ENCODE measurements at places on chromosomes 1 and 21. TPM values are rescaled to one million over a fixed set of nuclear protein-coding genes. Genes with fewer than 3 reads are reported as not detected.

The CNKSR1 gene
- 47.7 TPM for total RNA-seq

The SPATA46 gene
- not detected for total RNA-seq

GRCh38 chr1:203207751-203208150 lies 21.2 kb upstream of the CHI3L1 start:
- H3K27ac ChIP-seq: no peak overlapping the region
- no peak overlapping the region for H3K4me3 ChIP-seq
- H3K4me1 ChIP-seq: no peaks in the 10 kb centered on the region
- H3K36me3 ChIP-seq: no peaks in the 10 kb centered on the region

DNA sequence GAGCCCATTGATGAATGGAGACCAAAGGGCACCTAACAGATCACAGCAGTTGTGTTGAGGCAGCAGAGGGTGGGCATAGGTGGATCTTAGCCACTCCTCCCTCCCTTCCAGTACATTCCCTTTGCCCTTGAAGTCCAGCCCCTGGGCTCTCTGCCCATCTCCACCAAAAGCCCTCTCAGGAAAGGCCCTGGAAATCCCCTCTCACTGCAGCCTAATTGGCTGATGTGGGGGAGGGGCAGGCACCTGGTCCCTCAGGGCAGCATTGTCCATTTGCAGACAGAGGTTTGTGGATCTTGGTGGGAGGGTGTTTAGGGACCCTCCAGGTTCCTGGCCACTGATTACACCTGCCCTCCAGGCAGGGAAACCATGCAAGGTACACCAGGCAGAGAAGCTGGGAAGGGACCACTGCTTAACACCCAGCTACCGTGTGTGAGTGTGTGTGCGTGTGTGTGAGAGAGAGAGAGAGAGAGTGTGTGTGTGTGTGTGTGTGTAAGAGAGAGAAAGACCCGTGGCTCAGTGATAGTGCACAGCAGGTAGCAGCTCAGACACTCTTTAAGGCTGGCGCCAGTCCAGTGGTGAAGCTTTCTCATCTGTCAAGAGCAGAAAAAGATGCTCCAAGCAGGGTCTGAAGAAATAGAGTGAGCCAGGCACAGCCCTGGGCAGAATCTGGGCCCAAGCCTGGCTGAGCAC lies 71.1 kb downstream of the MATN1 start:
- no peak overlapping the region for H3K4me3 ChIP-seq
- peaks cover 20% of the 10 kb centered on the region for H3K4me1 ChIP-seq
- H3K36me3 ChIP-seq: no peaks in the 10 kb centered on the region
- no peaks in the 10 kb centered on the region for H3K27me3 ChIP-seq
- H3K27ac ChIP-seq: no peak overlapping the region

DNA sequence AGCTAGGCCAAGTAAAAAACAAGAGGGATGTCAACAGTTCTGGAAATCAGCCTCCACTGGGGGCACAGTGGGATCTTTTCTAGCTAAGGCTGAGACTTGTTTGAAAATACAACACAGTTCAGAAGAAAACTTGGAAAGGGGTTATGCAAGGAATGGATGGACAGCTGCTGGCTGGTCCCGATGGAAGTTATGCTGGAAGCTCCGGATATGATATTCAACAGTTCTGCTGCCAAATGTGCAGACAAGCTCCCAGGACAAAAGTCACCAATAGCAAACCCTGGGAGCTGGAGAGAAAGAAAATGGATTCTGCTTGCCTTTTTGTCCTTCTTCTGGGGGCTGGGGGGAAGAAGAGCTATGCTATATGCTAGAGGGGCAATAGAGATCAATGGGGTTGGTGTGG lies 14.3 kb downstream of the LMX1A start:
- no peak overlapping the region for H3K27ac ChIP-seq
- no peaks in the 10 kb centered on the region for H3K27me3 ChIP-seq
- no peaks in the 10 kb centered on the region for H3K36me3 ChIP-seq
- H3K4me3 ChIP-seq: no peak overlapping the region

GRCh38 chr1:25867210-25867991 lies 8.1 kb downstream of the PAQR7 start:
- no peak overlapping the region for H3K4me3 ChIP-seq
- H3K4me1 ChIP-seq: peaks cover 66% of the 10 kb centered on the region
- H3K36me3 ChIP-seq: no peaks in the 10 kb centered on the region

DNA sequence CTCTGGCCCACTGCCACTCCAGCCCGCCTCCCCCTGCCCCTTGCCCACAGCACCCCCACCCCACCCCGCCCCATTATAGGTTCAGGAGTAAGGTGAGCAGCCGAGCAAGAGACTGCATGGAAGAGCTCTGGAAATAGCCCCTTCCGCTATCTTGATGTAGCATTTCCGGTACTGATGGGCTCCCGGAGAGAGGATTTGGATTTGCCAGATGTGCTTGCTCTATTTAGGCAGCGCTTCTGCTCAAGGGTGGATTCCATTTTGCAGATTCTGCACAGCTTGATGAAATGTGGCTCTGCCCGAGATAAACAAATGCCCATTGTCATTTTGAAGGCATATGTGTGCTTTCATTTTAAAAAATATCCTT lies 6.9 kb downstream of the TGFB2 start:
- no peaks in the 10 kb centered on the region for H3K27me3 ChIP-seq
- H3K36me3 ChIP-seq: no peaks in the 10 kb centered on the region
- H3K4me1 ChIP-seq: peaks cover 9% of the 10 kb centered on the region
- no peak for DNase-seq

Data from body of pancreas (tissue), 4 donors.